GM19239 (cell line): ENCODE measurements at places on chromosomes 5 and 9.

DNA sequence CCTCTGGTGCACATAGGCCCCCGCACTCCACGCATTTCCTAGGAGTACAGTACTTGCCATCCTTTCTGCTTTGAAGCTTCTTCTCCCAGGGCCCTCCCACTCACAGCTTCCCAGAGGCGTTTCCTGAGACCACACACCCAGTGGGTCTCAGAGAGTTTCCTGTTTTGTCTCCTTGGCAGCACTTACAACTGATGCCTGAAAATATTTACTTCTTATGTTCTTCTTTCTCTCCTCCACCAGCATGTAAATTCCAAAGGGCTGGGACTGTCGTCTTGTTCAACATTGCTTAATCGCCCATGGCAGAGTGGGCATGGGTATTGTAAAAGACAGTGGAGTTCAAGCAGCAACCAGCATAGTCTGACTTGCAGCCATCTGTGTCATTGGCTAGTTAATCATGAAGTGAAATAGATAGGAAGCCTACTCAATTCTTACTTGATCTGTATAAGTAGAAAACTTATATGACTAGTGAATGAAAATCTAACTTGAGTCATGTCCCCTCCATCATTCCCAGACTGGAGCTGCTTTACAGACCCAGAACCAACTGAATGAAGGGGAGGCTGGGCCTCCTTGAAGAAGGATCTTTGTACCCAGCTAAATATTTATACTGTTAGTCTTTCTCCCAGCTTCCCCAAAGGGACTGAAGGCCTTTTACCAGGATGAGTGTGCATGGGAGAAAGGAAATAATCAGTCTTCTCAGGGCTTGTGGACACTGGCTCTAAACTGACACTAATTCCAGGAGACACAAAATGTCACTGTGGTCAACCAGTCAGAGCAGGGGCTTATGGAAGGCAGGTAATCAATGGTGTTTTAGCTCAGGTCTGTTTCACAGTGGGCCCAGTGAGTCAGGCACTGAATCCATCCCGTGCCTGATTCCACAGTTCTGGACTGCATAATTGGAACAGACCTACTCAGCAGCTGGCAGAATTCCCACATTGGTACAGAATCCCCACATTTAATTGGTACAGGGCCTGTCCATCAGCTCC, 116.4 kb downstream of the SV2C start:
- no peak for DNase-seq

DNA sequence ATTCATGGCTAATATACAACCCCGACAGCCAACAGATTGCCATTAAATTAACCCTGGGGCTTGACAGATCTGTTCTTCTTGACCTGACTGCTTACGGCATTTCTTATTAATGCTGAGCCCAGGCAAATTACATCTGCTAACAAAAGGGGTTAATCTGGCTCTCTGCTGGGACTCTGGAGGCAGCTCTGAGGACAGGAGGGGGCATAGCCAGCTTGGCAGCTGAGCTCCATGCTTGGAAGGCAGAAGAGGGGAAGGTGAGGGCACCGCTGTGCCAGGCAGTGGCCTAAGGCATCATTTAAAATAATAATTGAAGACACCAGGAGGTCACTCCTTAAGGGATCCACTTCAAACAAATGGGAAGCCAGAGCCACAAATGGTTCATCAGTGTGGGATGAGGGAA, 126.0 kb upstream of the GPR151 start:
- no peak for DNase-seq

DNA sequence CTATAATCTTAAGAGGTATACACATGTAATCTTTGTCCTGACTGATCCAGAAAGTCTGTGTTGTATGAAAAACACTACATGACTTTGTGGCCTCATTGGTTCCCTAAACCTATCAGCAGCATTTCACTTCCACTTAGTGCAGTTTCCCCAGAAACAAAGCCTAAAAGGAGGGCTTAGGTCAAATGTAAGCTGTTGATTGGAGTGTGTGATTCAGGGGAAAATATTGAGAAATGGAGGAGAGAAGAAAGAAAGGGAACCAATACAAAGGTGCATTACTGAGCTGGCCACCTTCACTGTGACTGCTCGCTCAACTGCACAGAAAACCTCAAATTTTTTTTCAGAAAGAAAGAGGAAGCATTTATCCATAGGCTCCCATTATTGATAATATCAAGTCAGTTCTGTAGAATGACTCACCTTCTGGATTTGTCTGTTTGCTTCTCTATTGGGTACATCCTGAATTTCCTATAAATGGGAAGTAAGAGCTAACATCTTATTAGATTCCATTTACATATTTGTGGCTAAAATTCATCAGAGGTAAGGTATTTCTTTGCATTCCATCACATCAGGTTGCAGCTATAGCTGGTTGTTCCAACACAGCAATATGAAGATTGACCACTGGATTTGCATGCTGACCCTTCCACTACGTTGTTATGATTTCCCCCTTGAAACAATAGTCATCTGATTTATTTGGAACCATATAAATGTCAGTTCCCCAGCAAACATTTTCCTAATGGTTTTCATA, 10.3 kb upstream of the FST start:
- DNase-seq: no peak

GRCh38 chr9:114313186-114313585, 9.7 kb upstream of the ORM1 start:
- DNase-seq: no peak

DNA sequence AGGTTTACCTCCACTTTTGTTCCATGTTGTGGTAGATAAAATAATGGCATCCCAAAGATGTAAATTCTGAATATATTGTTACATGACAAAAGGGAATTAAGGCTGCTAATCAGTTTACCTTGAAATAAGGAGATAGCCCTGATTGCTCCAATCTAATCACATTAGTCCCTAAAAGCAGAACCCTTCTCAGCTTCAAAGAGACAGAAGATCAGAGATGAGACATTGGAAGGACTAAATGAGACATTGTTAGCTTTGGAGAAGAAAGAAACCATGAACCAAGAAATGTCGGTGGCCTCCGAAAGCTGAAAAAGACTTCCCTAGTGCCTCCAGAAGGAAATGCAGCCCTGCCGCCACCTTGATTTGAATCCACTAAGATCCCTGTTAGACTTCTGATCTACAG, 82.8 kb upstream of the PARP8 start:
- DNase-seq: no peak

GRCh38 chr9:108105885-108106284, 616.3 kb upstream of the KLF4 start:
- no peak for DNase-seq

- DNase-seq: no peak
Measured at GRCh38 chr5:157857816-157858526, 974 bp downstream of the CLINT1 start.

DNA sequence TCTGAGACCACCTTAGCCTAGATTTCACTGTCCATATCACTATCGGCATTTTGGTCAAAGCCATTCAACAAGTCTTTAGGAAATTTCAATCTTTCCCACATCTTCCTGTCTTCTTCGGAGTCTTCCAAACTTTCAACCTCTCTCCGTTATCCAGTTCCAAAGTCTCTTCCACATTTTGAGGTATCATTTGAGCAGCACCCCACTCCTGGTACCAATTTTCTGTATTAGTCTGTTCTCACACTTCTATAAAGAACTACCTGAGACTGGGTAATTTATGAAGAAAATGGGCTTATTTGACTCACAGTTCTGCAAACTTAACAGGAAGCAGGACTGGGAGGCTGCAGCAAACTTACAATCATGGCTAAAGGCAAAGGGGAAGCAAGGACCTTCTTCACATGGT, 215.5 kb downstream of the CYLC2 start:
- DNase-seq: no peak

GRCh38 chr5:35240892-35241291, 10.6 kb upstream of the PRLR start:
- no peak for DNase-seq

DNA sequence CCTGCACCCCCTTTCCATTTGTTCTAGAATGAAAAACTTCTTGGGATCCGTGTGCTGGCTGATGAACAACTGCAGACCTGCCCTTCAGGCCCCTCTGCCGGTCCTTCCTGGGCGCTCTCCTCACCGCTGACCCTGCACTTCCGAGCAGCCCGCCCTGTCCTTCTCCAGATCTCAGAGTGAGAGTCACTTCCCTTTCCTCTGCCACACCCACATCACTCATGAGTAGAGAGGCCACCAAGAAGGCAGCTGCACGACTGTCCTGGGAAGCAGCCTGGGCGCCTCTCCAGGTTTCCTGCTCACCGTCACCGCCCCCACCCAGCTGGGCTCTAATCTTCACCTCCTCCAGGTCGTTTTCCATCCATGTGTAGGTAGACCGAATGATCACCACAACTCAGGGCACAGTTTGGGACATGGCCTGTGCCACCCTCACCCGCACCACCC, 35.0 kb upstream of the NSMF start:
- DNase-seq: no peak

GRCh38 chr9:137303151-137303892, 1.3 kb upstream of the NRARP start:
- DNase-seq: no peak

DNA sequence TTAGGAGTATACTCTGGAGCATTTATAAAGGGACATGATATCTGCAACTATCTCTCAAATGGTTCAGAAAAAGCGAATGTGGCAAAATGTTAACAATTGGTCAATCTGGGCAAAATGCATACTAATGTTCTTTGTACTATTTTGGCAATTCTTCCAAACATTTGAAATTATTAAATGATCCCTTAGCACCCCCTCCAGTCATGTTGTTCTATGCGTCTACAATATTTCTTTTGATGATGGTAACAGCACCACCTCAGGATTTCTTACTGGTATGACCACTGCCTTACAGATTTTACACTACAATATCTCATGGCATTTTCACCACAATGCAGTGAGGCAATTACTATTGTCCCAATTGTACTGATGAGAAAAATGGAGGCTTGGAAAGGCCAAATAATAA, 52.9 kb upstream of the TRIO start:
- no peak for DNase-seq

DNA sequence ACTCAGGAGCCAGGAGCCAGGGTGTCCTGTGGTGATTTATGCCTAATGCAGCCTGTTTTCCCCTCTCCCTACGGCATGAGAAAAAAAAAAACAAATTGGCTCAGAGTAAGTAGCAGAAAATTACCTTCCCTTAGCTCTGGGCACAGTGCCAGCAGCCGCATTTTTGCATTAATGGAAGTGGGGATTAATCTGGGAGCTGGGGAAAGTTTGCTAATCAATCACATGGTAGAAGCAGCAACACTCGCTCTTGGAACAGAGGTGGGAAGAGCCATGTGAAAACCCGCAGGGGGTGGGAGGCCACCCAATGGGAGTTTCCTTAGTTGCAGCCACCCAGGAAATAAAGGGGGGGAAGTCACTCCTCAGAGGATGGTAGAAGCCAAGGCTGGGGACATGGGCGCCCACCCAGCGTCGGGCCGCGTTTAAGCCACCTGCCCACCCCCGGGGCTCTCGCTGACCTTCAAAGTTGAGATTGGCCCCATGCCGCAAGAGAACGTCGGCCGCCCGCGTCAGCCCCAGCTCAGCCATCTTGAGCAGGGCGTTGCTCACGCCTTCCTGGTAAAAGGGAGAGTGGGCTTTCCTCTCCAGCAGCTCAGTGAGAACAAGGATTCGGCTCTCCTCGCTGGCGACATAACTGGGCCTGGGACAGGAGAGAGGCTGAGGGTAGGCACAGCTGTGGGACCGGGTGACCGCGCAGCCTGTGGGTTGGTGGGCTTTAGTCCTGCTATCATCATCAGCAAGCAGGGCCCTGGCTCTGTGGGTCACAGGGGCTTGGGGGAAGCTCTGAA, 1.7 kb downstream of the ASB6 start:
- no peak for DNase-seq

GRCh38 chr5:177133853-177134696, 502 bp downstream of the NSD1 start:
- peak; percentile 41 for DNase-seq

- DNase-seq: no peak
Measured at GRCh38 chr9:99134893-99135341, 30.0 kb downstream of the TGFBR1 start.

DNA sequence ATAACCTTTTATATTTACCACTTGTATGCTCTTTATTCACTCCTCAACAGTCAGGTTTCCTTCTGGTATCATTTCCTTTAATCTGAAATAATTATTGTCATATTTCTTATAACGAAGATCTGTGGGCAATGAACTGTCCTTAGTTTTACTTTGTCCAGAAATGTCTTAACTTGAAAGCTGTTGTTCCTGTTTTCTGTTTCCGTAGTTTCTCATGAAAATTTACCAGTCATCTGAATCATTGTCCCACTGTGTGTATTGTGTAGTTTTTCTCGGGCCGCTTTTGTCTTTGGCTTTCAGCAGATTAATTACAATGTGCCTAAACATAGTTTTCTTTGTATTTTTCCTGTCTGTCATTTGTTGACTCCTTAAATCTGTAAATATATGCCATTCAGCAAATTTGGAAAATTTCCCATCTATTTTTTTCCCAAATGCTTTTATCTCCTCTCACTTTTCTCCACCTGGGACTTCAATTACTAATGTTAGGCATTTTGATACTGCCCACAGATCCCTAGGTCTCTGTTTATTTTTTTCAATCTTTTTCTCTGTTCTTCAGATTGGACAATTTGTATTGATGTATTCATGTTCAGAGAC, 74.9 kb downstream of the PDE8B start:
- DNase-seq: no peak

DNA sequence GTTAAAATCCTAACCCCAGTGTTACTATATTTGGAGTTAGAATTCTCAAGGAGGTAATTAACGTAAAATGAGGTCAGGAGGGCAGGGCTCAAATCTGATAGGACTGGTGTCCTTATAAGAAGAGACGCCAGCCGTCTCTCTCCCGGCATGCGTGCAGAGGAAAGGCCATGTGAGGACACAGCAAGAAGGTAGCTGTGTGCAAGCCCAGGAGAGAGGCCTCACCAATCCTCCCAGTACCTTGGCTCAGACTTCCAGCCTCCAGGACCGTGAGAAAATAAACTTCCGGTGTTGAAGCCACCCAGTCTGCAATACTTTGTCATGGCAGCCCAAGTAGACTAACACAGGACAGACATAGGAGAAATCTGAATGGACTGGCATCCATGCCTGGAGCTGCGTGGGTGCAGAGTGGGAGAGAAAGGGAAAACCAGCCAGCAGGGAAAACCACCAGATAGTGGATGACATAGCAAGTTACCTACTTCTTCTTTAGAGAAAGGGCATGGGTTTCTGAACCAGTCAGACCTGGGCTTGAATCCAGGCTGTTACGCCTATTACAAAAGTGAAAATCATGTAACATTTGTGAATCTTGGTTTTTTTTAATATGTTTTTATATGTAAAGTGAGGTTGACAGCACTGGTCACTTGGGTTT, 89.2 kb downstream of the FSTL4 start:
- DNase-seq: no peak

- DNase-seq: no peak
Measured at GRCh38 chr9:138073808-138074207, 196.2 kb downstream of the CACNA1B start.

- no peak for DNase-seq
Measured at GRCh38 chr9:38000332-38000731, 68.7 kb downstream of the SHB start.

- DNase-seq: no peak
Measured at GRCh38 chr5:180633283-180634177, 15.9 kb downstream of the FLT4 start.

GRCh38 chr9:131633491-131634031, 88.2 kb downstream of the PRRT1B start:
- no peak for DNase-seq
